ENCODE measurements at places on chromosomes 3 and 15.

GRCh38 chr15:87863152-87863551, 393.4 kb downstream of the NTRK3 start:
- no peak for DNase-seq

DNA sequence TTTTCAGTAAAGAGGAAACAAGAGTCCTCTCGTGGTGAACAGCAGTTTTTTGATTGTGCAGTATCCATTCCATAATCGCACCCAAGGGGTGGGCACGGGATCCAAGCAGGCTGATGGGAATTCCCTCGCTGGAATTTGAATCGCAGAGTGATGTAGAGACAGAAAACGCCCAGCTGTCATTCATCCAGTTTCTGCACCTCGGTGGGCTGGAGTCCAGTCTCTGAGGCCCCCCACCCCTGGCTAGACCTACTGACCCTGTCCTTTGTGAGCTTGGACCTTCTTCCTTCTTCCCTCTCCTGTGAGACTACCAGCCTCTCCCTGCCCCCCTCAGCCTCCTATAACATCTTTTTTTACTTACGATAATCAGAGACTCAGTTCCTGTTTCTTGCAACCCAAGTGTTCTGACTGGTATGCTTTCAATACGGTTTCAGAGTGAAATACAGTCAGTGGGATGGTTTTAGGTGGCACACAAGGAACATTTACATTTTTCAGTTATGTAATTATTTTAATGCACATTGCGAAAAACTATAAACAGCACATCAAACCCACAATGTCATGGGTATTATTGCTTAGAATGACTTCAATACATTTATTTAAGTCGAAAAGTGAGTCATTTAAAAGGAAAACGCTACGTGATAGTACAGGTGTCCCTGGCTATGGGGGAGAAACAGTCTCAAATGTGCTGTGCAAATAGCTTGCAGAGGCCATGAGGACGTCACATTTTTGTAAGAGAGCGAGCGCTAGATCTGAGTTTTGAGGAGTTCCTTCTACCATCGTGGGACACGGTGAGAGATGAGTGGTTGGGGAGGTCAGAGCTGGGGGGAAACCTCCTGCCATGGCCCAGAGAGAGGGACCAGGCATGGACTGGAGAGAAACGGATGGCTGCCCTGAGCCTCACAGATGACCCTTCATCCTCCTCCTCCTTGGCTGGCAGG, 37.5 kb upstream of the CHST2 start:
- DNase-seq, result peak; percentile 87

DNA sequence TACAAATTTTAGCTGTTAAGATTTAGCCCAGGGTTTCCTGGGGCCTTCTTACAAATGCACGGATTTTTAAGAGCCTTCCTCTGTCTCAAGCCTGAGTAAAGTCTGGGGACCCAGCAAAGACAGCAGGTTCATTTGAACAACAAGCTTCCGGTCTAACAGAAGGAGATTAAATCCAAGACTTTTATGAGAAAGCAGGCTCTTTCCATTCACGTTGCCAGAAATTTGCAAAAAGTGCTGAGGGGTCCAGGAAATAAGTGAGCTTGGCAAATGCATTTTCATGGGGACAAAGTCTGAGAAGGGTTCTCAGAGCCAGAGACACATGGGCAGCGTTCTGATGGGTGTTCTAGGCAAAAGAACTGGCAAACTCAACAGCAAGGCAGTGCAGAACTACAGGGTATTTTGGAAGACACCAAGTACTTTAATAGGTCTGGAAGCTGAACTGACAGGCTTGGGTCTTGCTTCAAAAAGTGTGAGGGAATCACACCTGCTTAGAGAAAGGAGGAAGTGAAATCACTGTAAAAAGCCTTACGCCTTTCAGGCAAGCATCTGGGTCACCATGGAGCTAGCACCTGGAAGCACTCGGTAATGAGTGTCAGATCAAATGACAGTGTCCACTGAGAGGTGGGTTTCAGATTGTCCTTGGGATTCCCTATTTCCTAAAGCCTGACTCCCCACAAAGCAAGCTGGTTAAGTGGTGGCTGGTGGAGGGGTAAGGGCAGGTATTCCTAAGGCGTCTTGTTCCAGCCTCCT, 115.8 kb upstream of the ARHGEF3 start:
- DNase-seq, result peak; percentile 48

DNA sequence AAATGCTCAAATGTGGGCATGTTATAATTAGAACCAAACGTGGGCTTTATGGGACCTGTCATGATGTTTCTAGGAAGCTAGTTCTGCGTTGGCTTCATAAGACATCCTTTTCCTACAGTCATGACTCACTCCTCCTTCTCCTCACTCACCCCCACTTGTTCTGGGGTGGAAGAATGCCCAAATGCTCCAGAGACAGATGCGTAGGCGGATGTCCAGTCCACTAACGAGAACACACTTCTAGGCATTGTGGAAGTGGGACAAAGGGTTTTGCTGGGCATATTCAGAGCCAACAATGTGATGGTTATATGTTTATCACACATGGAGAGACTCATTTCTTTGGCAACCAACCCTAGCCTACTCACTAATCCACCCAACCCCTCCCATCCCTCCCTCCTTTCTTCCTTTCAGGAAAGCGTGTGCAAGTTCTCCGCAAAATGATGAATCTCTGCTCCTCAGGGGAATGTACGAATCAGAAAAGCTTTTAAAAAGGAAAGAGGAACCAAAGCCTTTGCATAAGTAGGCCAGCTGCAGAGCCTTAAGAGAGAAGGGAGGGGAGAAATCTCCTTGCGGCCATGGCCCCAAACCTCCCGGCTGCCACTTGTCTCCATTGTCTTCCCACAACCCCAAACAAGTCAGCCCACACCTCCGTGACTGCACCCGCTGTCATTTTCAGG, 123.0 kb upstream of the SPRED1 start:
- peak; percentile 96 for DNase-seq

GRCh38 chr3:7630925-7631324, 770.0 kb downstream of the GRM7 start:
- no peak for DNase-seq

DNA sequence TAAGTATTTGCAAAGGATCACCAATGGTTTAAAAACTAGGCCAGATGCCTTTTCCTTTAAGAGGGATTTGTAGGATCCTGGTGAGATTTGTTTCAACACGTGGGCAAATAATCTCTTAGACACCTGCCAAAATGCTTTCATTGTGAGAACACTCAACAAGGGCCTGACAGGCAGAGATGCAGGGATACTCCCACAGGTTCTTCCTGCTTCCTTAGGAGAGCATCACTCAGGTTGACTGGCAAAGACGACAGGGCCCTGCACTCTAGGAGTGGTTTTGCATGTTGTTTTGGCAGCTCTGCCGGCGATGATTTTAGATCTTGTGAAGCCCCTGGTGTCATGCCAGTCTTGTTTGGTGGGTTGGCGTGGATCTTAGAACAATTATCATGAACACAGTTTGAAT, 184.5 kb downstream of the NR1D2 start:
- DNase-seq, result no peak

Measured in MV-4-11 (cell line).